ENCODE measurements at places on chromosomes 2 and 18. TPM values are rescaled to one million over a fixed set of nuclear protein-coding genes. Genes with fewer than 3 reads are reported as not detected.

DNA sequence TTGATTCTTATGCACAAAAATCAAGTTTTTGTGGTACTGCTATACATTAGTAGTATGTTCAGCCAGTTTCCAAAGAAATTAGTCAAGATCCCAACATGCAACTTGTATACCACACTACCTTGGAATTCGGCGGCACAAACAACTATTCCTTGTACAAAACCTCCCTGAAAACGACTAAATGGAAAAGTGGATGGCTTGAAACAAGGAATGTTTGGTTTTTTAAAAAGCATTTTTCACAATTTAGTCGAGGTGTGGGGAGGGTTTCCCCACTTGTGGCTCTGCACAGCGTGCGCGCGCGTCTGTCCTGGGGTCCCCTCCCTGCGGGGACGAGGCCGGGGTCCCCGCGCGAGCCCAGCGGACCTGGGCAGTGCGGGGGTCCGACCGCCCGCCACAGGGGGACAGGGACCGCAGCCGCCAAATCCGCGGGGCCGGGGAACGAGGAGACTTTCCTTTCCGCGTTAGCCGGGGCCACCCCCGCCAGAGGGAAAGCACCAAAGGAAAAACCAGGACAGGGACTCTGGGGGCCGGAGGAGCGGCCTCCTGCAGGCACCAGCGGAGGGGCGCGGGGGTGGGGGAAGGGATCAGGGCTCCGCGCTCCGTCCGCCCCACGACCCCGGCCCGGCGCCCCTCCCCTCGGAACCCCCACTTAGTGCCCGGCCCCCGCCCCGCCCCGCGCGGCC, 534 bp upstream of the SOCS6 start:
- DNase-seq: no peak

- no peak for DNase-seq
These were observed 46.1 kb upstream of the PLB1 start for GRCh38 chr2:28449488-28450395.

- DNase-seq: no peak
These were observed 90.6 kb upstream of the CCDC141 start for GRCh38 chr2:179140571-179140970.

- no peak for DNase-seq
These were observed 621 bp upstream of the KCNS3 start for GRCh38 chr2:17877811-17878280.

GRCh38 chr2:177730792-177731191, 338.2 kb downstream of the AGPS start:
- DNase-seq: no peak

DNA sequence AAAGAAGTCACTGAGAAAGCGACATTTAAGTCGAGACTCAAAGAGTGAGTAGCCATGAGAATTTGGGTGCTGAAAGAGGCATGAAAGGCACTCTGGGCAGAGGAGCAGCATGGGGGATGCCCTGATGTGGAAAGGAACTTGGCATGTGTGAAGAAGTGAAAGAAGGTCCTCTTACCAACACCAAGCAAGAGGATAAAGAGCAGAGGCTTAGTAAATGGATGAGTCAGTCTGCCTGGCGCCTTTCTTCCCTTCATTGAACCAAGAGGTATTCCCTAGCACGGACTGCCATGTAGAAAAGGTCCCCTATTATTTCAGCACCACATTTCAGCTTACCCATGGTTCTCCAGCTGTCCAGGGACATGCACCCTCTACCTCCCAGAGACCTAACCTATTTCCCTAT, 221.1 kb upstream of the NRP2 start:
- DNase-seq: no peak

DNA sequence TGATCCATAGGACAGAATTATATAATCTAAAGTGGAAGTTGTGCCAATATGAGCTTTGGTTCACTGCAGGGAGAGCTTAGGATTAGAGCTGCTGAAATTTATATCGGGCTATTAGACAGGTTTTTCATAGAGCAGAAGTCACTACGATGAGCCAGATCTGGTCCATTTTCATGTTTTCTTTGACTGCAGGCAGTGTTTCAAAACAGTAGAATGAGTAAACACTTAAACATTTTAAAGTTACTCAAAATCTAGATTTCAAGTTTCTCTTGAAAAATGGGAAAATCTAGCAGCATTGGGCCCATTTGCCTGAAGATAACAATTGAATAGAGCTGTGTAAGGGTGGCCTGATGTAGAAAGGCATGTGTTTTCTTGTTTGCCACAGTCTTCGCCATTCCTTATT, 14.5 kb upstream of the ADAM23 start:
- DNase-seq: no peak

DNA sequence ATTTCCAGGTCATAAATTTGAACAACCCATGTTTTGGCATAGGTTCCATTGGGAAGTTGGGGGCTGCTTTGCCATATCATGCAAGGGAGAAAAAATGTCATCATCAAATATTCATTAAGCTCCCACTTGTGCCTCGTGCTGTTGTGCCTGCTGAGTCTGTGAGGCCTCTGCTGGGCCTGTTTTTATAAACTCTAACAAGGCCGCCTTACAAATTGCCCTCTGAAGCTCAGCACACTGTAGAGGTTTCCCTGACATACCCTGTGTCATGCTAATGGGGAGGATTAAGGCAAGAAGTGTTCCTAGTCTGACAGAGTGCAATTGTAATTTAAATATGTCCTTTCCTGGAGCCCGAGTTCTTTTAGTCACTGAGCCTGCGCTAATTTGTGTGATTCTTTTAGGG, 17.6 kb downstream of the OSBPL6 start:
- no peak for DNase-seq

DNA sequence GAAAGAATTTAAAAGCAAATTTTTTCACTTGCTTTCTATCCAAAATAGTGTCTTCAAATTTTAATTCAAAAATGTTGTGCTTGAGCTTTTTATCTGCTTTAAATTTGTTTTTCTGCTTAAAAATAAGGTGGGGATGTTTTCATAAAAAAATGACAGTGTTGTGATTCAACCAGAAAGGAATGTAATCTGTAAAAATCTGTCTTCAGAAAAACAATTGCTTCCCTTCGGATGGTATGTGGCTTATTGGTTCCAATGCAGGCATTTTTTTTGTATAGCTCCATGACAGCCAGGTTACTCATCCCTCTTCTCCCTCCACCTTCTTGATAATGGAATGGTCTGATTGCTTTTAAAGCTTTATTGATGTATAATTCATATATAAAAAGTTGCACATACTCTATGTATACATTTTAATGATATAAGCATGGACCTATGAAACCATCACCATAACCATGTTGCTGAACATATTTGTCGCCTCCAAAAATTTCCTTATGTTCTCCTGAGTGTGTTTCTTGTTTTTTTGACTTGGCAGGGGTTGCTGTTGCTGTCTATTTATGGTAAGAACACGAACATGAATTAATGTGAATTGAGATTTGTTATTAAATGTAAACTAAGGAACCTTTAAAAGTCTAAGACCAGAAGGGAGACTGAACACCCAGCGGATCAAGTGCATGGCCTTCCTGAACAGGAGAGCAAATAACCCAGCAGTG, 363.7 kb upstream of the SPHKAP start:
- no peak for DNase-seq

- no peak for DNase-seq
These were observed 18.0 kb downstream of the PARD6G start for GRCh38 chr18:80229363-80229762.

GRCh38 chr2:1487758-1488157, 74.5 kb downstream of the TPO start:
- no peak for DNase-seq

DNA sequence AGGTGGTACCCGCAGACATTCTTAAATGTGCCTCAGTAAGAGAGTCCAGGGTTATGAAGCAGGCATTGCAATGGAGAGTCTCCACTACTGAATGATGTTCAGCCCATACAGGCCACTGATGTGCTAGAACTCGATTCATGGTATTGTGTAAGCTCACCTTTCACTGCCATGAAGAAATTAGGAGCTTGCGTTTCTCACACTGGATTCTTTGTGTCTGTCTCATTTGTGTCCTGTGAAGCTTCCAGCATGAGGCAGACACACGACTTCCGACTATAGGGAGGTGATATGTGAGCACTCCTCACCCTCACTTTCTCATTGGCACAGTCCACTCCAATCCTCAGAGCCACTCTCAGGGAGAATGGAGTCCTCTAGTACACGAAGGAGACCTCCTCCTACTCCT, 677.4 kb upstream of the RAB6C start:
- DNase-seq: no peak

DNA sequence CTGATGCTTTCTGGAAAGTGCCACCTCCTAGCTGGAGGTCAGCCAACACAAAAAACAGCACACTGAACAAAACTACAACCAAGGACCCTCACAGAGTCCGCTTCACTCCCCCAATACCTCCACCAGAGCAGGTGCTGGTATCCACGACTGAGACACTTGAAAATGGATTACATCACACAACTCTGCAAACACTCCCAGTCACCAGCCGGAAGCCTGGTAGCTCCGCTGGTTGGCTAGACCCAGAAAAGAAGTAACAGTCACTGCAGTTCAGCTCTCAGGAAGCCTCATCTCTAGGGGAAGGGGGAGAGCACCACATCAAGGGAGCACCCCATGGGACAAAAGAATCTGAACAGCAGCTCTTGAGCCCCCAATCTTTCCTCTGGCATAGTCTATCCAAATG, 175.4 kb downstream of the LCLAT1 start:
- no peak for DNase-seq

DNA sequence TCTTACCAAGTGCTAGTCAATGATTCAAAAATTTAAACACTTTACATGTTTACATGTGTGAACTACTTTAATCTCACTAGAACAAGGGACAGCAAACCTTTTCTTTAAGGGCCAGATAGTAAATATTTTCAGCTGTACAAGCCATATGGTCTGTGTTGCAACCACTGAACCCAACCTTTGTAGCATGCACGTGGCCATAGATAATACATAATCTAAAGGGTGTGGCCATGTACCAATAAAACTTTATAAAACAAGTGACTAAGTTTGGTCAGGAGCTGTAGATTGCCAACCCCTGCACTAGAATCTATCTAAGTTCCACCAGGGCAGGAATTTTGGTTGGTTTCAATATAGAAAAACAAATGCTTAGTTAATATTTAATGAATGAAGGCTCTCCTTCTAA, 18.4 kb upstream of the SPRED2 start:
- DNase-seq: no peak

DNA sequence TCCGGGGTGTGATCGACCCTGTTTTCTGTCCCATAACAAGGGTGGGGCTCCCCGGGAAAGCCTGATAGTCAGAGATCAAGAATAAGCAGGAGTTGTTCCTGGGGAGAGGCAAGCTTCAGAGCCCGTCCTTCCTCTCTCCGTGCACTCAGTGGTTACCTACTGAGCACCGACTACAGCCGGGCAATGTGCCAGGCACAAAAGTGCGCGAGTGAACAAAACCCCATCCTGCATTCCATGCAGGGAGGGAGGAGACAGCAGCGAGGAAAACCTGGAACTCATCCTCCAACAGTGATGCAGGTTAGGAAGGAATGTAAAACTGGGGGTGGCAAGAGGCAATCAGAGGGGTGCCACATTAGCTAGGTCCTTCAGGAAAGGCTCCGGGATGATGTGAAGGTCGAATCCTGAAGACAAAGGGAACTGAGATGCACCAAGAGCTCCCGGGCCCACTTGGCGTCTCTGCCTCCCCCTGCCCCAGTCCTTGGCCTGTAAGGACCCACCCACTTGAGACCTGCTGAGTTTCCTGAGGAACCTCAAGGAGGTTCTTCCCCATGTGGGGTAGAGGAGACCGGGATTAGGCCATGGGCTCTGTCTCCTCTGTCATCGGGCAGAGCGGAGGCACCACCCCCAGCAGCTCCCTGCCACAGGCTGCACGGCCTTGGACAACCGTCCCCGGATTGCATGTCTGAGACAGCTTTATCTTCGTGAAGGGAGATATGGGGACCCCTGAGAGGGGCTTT, 198.2 kb downstream of the NDUFA10 start:
- no peak for DNase-seq

DNA sequence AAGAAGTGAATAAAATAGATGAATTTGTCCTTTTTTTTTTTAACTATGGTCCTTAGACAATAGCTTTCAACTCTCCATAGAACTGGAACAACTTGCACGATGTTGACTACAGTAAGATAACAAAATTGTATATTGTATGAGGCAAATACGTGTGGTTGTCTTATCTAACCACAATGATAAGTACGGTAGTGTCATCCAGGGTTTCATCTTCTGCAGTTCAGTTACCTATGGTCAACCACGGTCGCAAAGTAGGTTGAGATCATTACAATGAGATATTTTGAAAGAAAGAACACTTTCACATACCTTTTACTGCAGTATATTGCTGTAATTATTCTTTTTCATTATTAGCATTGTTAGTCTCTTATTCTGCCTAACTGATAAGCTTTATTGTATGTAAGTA, 295.2 kb downstream of the PARD3B start:
- DNase-seq: no peak

- no peak for DNase-seq
These were observed 194.6 kb upstream of the MEIS1 start for GRCh38 chr2:66240286-66240685.

- no peak for DNase-seq
These were observed 370.0 kb downstream of the SLC4A3 start for GRCh38 chr2:219997341-219997851.

DNA sequence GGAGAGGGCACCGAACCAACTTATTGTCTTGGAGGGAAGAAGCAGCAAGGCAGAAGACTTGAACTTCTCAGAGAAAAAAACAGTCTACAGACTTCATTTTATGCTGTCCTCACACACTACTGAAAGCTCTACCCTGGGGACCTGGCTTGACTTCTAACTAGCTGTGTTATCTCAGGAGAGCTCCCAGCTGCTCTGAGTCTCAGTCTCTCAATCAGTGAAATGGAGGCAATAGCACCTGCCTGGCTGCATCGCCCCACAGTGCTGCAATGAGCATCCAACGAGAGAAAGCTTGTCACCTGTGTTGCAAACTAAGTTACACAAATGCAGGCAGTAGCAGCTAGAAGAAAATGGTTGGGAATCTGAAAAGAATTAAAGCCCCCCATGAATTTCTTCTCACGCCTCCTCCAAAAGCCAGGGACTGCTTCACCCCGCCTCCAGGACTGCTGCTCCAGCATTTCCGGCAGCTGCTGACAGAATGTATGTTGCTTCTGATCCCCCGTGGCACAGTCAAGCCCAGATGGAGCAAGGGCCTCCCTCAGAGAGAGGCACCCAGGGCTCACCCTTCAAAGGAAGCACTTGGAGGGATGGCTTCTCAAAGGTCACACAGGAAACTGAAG, 116.3 kb downstream of the BCL11A start:
- DNase-seq: no peak

- DNase-seq: no peak
These were observed 8.5 kb downstream of the STAM2 start for GRCh38 chr2:152167065-152167464.

- DNase-seq: no peak
These were observed at the start of gene TTC39C for GRCh38 chr18:24014062-24014985. TSS of gene TTC39C (plus strand) at chr18:24014754. CDS start at chr18:24014872, 118 bp downstream.

The KIF1A gene
- 1.2 TPM for total RNA-seq

The SERPINB13 gene
- total RNA-seq: not detected

The NEURL3 gene
- 0.68 TPM for total RNA-seq

The SLC23A3 gene
- 1.3 TPM for total RNA-seq

The CLEC4F gene
- total RNA-seq: 0.18 TPM

The ABCG5 gene
- not detected for total RNA-seq

The TRIM43 gene
- not detected for total RNA-seq

The RTKN gene
- 14.5 TPM for total RNA-seq

The RMND5A gene
- 28.7 TPM for total RNA-seq

The ERICH2 gene
- total RNA-seq: not detected

The CTIF gene
- total RNA-seq: 55.4 TPM

The ZBTB7C gene
- total RNA-seq: 0.06 TPM

The FOXD4L1 gene
- not detected for total RNA-seq

The CYP27A1 gene
- 15.8 TPM for total RNA-seq

The PLCL1 gene
- total RNA-seq: 5.0 TPM

The RAB12 gene
- total RNA-seq: 61.5 TPM
